Activated CD4-positive, alpha-beta memory T cell treated with anti-CD3 and anti-CD28 coated beads for 36 hours (primary cell): ENCODE measurements at places on chromosomes 4 and X. TPM values are rescaled to one million over a fixed set of nuclear protein-coding genes. Genes with fewer than 3 reads are reported as not detected.

The DUSP9 gene
- total RNA-seq = 0.26 TPM

The PDE6B gene
- 16.1 TPM for total RNA-seq

The MAP9 gene
- total RNA-seq = 6.9 TPM

- DNase-seq = no peak
These were observed 146.4 kb upstream of the EDNRA start for GRCh38 chr4:147334478-147334877.

DNA sequence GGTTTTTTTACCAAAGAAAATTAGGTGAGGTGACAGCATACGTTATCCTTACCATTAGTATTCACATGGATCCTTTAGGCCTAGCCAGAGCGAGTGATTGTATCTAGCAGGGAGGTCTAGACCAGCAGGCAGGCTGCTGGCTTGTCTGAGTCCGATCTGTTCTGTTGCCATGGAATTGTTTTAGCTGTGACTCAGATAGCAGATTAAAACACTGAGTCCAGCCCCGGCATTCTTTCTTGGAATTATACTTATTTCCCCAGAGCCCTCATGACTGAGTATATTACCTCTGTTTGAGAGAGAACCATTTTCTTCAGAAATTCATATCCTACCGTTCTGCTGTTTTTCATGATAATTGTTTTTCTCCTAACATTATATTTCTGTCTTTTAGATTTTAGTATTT, 37.4 kb downstream of the OCRL start:
- no peak for DNase-seq

GRCh38 chrX:107714206-107714891, 61.2 kb downstream of the TSC22D3 start:
- no peak for DNase-seq

DNA sequence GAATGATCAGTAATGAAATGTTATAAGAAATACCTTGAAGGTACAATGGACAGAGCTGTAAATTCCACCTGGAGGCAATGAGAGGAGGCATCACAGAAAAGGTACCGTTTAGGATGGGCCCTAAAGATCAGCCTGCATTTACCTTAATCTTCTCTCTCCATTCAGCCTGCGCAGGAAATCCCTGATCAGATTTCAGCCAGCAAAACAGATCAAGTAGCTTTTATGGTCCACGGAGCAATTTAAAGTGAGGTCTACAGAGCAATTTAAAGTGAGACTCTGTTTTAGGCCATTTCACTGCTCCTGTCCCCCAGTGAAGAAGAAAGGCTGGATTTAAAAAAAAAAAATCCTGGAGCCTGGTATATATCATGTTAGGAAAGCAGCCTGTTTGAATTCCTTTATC, 195.1 kb upstream of the VCX start:
- no peak for DNase-seq

GRCh38 chr4:139564502-139564901, 8.5 kb upstream of the SETD7 start:
- no peak for DNase-seq

DNA sequence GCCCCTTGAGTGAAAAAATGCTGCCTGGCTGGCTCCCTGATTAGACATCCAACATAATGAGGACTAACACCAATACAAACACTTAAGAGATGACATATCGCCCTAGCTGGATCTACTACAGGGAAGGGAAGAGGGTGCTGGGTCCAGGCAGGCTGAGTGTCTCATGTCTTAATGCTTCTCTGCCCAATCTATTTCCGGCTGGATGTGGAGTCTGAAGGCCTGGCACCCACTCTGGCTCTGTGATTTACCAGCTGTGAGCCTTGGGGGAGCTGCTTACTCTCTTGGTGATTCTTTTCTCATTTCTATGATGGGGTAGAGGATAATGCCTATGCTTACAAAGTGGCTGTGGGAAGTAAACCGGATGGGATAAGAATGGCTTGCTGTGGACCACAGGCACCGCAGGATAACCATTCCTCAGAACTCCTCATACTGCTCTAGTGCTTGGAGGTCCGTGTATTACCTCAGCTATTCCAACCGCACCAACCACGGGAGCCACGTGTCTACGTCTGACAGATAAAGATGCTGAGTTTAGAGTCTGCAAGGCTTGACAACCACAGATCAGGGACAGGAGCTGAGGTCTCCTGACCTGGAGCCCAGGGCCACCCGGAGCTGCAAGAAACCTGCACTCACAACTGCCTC, 161.7 kb downstream of the AFAP1 start:
- no peak for DNase-seq
